Esophagus mucosa (tissue), 1 donor: ENCODE measurements at places on chromosomes 1 and 21. TPM values are rescaled to one million over a fixed set of nuclear protein-coding genes. Genes with fewer than 3 reads are reported as not detected.

SPSB1 gene
- 15.5 TPM for total RNA-seq

ADAM30 gene
- total RNA-seq, result not detected

RIMS3 gene
- 2.2 TPM for total RNA-seq

ZSWIM5 gene
- 0.56 TPM for total RNA-seq

SLC25A44 gene
- 12.7 TPM for total RNA-seq

TMEM240 gene
- not detected for total RNA-seq

SRP9 gene
- total RNA-seq, result 156 TPM

CFHR2 gene
- total RNA-seq, result not detected

MLLT11 gene
- total RNA-seq, result 0.80 TPM

CTNNBIP1 gene
- 175 TPM for total RNA-seq

TCHHL1 gene
- not detected for total RNA-seq

AUNIP gene
- total RNA-seq, result 3.3 TPM

C1QTNF12 gene
- 3.9 TPM for total RNA-seq

CRABP2 gene
- total RNA-seq, result 1,373 TPM

PTGS2 gene
- total RNA-seq, result 0.80 TPM

MAN1C1 gene
- total RNA-seq, result 2.6 TPM

CFHR4 gene
- not detected for total RNA-seq

ZYG11A gene
- 0.44 TPM for total RNA-seq

SPRR1A gene
- 1,843 TPM for total RNA-seq

AMY1A gene
- total RNA-seq, result not detected

BRDT gene
- total RNA-seq, result not detected

NHLH1 gene
- total RNA-seq, result 0.08 TPM

AGT gene
- total RNA-seq, result 0.12 TPM

CELA2A gene
- 0.36 TPM for total RNA-seq

SLC26A9 gene
- 2.3 TPM for total RNA-seq

AJAP1 gene
- total RNA-seq, result 0.44 TPM

NPHS2 gene
- not detected for total RNA-seq

SLC5A3 gene
- total RNA-seq, result 5.6 TPM

LCA5L gene
- 0.80 TPM for total RNA-seq
